ENCODE measurements at places on chromosomes 16 and 17.
A peak's percentile ranks its signal among the peaks of the same experiment; 100 is the strongest.

DNA sequence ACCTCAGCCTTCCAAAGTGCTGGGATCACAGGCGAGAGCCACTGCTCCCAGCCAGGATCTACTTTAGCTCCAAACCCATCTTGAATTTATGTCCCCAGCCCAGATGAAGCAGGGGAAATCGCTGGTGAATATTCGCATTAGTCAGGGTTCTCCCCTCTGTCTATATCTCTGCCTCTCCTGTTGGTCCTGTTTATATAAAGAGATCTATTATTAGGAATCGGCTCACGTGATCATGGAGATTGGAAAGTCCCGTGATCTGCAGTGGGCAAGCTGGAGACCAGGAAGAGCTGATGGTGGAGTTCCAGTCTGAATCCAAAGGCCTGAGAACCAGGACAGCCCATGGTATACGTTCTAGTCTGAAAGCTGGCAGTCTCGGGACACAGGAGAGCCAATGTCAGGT is 382.8 kb downstream of the SEC14L1 start:
- no peak for DNase-seq

DNA sequence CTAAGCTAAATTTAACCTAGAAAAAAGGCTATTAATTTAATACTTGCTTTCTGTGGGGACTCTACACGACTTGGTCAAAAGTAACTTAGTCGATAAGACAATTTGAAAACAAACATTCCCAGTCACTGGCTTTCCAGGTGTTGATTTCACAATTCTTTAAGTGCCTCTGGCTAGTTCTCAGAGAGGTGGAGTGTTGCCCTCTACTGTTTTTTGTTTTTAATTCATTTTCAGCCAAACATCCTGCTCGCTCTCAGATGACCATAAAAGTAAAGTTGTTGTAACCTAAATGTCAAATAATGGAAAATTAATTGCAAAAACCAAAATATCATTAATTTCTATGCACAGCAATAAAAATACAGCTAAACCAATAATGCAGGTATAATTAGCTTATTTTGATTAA is 107.1 kb downstream of the MYO1D start:
- DNase-seq: no peak

GRCh38 chr17:75006653-75007052 is 5.8 kb upstream of the MRPL58 start:
- DNase-seq: no peak

DNA sequence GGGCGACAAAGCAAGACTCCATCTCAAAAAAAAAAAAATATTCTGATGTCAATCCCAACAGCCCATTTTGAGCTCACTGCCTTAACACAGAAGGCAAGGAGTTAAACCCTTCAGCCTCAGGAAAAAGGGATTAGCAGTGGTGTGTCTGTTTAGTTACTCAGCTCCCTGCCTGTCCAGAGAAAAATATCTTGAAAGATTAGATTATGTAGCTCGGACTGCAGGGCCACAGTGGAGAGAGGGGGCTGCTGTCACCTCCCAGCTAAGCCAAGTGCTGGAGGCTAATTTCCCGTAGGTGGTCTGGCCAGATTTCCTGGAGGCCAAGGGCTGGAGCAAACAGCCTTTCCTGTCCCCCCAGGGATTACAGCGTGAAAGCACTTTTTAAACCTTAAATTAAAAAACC is 50.3 kb downstream of the C16orf95 start:
- DNase-seq: no peak

DNA sequence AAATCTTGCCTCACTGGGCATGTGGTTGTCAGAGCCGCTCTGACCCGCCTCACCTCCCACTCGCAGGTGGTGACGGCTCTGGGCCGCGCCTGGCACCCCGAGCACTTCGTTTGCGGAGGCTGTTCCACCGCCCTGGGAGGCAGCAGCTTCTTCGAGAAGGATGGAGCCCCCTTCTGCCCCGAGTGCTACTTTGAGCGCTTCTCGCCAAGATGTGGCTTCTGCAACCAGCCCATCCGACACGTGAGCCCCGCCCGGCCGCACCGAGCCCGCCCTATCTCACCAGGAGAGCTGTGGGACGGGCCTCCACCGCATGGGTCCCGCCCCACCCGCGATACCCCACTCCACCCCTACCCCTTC is 4.0 kb downstream of the TGFB1I1 start:
- no peak for DNase-seq

- DNase-seq: no peak
These were observed 7.0 kb downstream of the KRT10 start for GRCh38 chr17:40815381-40815780.

DNA sequence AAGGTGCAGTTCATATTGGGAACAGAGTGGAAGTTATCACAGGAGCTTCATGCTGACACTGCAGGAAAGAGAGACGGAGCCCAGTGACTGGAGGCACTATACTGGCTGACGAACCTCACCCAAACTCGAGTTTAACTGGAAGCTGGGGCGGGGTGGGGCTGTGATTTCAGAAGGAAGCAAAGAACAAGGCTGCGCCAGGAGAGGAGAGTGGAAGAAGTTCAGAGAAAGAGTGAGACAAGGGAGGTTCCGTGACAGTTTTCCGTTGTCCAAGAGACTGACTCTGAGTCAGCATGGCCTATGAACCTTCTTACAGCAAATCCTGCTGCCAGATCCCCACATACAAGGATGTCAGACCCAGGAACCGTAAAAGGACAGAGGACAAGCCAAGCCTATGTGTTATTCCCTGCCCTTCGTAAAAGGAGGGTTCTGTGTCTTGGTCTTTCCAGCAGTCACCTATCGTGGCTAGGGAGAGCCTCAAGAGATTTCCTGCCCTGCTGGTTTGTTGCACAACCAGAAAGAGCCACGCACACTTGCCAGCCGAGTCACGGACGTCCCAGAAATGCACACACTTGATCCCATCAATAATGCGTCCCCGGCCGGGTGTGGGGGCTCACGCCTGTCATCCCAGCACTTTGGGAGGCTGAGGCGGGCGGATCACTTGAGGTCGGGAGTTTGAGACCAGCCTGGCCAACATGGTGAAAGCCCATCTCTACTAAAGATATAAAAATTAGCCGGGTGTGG is 5.1 kb downstream of the PITPNA start:
- no peak for DNase-seq

DNA sequence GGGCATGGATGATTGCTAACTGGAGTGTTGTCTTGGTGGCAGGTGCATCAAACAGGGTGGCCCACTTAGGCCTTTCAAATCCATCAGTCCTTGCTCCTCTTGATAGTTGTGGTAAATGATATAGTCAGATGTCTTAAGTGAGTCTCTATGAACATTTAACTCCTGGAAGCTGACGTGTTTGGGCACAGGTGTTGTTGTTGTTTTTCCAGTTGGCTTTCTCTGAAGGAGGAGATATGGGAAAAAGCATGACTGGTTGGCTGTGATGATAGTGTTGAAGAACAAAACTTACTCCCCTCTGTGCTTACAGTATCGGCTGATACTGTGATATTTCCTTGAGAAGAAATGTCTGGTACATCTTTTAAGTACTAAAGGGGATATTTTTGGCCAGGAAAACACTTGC is 18.0 kb downstream of the TNRC6A start:
- no peak for DNase-seq

GRCh38 chr16:35194681-35195080 is 1735.3 kb downstream of the TP53TG3F start:
- no peak for DNase-seq

DNA sequence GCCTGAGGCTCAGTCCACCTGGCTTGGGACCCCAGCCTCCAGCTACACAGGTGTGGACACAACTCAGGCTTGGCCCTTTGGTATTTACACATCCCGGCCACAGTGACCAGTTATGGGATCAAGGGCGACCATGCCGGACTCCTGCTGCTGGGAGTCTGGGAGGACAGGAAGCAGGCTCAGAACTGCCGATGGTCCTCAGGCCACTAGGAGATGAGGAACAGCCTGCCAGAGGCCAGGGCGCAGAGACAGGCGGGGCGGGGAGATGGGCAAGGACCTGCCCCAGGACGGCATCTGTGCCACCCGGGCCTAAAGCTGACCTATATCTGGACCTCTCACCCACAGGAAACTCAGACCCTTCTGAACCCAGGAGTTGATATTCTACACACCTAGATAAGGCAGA is 12.5 kb downstream of the NXN start:
- DNase-seq: no peak

- no peak for DNase-seq
These were observed 9.4 kb downstream of the METTL9 start for GRCh38 chr16:21608639-21609328.

DNA sequence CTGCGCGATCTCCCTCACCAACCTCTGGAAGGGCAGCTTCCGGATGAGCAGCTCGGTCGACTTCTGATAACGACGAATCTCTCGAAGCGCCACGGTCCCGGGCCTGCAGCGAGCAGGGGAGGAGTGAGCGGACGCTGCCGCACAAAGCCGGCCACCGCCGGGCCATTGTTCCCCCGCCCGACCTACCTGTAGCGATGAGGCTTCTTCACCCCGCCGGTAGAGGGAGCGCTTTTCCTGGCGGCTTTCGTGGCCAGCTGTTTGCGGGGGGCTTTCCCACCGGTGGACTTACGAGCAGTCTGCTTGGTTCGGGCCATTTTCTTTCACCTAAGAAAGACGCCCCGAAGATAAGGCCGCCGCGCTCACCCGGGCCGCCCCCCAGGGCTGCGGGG is 5.8 kb upstream of the UNK start:
- peak; percentile 48 for DNase-seq

DNA sequence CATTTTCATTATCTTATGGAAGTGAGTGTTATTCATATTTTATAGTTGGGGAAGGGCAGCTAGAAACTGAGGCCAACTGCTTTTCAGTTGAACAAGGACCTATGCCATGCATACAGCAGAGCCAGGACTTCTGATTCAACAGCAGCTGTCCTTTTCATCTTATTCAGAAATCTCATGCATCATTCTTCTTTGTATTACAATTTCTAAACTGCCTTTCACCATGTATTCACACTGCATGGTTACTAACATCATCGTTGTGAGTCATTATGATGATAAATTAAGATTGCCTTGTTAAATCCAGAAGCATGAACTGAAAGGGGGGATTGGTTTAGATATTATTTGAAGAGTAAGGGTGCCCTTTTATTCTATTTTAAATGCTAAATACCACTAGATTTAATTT is 1470.1 kb upstream of the GOT2 start:
- no peak for DNase-seq

DNA sequence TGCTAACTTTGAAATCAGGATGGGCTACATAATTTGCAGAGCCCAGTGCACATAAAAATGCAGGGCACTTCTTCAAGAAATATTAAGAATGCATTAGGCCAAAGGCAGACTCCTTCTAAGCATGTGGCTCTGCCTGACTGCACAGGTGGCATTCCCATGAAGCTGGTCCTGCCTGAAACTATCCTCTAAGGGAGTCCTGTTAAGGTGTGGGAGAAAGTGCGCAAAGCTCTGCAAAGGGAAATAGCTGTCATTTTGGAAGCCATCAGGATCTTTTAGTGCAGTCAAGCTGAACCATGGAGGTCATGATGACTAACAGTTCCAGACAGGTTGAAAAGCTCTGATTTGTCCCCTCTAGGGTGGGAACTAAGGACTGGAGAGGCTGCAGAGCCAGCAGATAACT is 41.9 kb upstream of the CRHR1 start:
- no peak for DNase-seq
